ENCODE measurements at places on chromosomes 6 and 20. TPM values are rescaled to one million over a fixed set of nuclear protein-coding genes. Genes with fewer than 3 reads are reported as not detected.

GRCh38 chr6:147870506-147871110 is 362.1 kb downstream of the SAMD5 start:
- DNase-seq, result no peak
- peaks cover 33% of the 10 kb centered on the region for H3K4me1 ChIP-seq
- peaks cover 2% of the 10 kb centered on the region for H3K27me3 ChIP-seq

DNA sequence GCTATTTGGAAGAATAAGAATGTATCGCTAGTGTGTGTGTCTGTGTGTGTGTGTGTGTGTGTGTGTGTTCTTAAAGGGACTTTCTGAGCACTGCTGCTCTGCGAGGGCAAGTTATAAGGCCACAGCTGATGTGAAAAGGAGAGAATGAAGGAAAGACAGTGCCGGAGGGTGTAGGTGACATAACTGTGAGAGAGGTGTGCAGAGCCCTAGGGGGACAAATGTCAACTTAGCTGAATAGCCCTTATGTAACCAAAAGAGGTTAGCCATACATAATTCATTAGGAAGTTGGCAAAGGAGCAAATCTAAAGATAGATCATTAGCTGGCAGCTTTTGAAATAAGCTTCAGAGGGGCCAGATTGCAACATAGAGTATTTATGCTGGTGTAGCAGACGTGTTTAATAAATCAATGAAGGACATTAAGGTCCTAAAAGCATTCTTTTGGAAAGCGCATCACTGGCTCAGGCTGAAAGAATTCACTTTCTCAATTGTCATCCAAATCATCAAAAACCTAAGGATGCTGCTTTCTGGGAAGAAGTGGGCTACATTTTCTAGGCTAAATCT is 81.0 kb downstream of the NDUFAF5 start:
- H3K4me1 ChIP-seq, result no peaks in the 10 kb centered on the region
- DNase-seq, result no peak
- no peak overlapping the region for H3K27ac ChIP-seq
- no peaks in the 10 kb centered on the region for H3K36me3 ChIP-seq
- no peaks in the 10 kb centered on the region for H3K27me3 ChIP-seq
- no peak overlapping the region for H3K4me3 ChIP-seq

DNA sequence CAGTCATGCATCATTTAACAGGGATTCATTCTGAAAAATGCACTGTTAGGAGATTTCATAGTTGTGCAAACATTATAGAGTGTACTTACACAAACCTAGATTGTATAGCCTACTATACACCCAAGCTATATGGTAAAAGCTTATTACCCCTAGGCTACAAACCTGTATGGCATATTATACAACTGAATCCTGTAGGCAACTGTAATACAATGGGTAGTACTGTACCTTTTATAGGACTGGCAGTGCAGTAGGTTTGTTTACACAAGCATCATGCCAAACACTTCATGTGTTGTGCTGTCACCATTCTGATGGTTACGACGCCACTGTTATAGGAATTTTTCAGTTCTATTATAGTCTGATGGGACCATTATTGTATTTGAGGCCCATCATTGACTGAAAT is 39.3 kb upstream of the KHDC1 start:
- peaks cover 4% of the 10 kb centered on the region for H3K27me3 ChIP-seq
- H3K4me1 ChIP-seq, result no peaks in the 10 kb centered on the region
- H3K27ac ChIP-seq, result no peak overlapping the region

- DNase-seq, result no peak
- no peak overlapping the region for H3K4me3 ChIP-seq
- H3K27ac ChIP-seq, result no peak overlapping the region
- peaks cover 2% of the 10 kb centered on the region for H3K27me3 ChIP-seq
- H3K36me3 ChIP-seq, result no peaks in the 10 kb centered on the region
- no peaks in the 10 kb centered on the region for H3K4me1 ChIP-seq
Measured at GRCh38 chr20:61759286-61760065, 306.2 kb downstream of the TAF4 start.

GRCh38 chr20:62276439-62276838 is 26.4 kb upstream of the ADRM1 start:
- no peak overlapping the region for H3K4me3 ChIP-seq
- H3K36me3 ChIP-seq, result peaks cover 56% of the 10 kb centered on the region
- H3K4me1 ChIP-seq, result no peaks in the 10 kb centered on the region
- H3K27ac ChIP-seq, result no peak overlapping the region
- peaks cover 13% of the 10 kb centered on the region for H3K27me3 ChIP-seq

DNA sequence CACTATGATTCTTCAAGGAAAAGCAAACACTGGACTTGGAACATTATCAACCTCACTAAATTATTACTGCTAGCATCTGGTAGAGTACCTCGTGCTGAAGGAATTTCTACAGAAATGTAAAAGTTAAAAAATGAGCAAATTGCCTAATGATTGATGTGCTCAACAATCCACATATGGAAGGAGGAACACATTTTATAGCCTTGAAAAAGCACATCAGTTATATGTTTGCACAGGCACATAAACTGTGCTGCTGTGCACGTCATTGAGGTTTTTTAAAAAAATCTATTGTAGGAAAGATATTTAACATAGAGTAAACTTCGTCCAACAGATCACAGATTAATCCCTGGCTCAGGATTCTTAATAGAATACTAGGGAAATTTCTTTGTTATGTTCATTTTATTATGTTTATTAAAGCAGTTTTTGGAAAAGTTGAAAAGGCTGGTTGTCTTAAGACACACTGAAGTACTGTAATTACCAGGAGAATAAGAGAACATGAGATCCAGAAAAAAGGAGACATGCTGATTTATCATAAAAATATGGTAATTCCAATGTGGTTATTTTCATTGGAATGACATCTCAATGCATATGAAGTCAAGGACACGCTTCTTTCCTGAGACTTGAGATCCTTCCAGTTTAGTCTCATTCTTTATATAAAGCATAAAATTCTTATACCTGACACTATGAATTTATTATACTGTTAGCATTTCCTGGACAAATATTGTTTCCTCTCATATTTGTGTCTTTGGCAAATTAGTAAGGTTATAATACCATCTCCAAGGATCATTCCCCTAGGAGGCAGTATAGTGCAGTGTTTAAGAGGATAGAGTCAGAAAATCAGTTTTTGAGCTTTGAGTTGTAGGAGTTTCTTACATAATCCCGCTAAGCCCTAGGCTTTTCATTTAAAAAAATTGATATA is 511.1 kb downstream of the TENT5A start:
- no peak overlapping the region for H3K27ac ChIP-seq
- DNase-seq, result no peak
- H3K4me1 ChIP-seq, result no peaks in the 10 kb centered on the region
- H3K27me3 ChIP-seq, result no peaks in the 10 kb centered on the region
- H3K36me3 ChIP-seq, result no peaks in the 10 kb centered on the region

- no peak for DNase-seq
- H3K4me3 ChIP-seq, result no peak overlapping the region
- no peaks in the 10 kb centered on the region for H3K36me3 ChIP-seq
- H3K27me3 ChIP-seq, result peaks cover 5% of the 10 kb centered on the region
- H3K27ac ChIP-seq, result no peak overlapping the region
- H3K4me1 ChIP-seq, result peaks cover 5% of the 10 kb centered on the region
Measured at GRCh38 chr20:62696989-62697388, 11.6 kb upstream of the NTSR1 start.

The CST1 gene
- 130 TPM for total RNA-seq

The SMLR1 gene
- total RNA-seq, result not detected

The FOXP4 gene
- total RNA-seq, result 32.5 TPM

The SLC18B1 gene
- 11.1 TPM for total RNA-seq

The LHFPL5 gene
- not detected for total RNA-seq
